Stimulated activated CD4-positive, alpha-beta T cell treated with anti-CD3 and anti-CD28 coated beads, Interleukin-15, amount 100 ng/mL, for 1 hour (primary cell): ENCODE measurements at places on chromosomes 11 and 22.

- DNase-seq: no peak
Measured at GRCh38 chr11:112784323-112785073, 176.7 kb upstream of the NCAM1 start.

- DNase-seq: no peak
Measured at GRCh38 chr22:43564859-43565258, 153.0 kb downstream of the MPPED1 start.

GRCh38 chr22:35322126-35322525, 22.4 kb downstream of the TOM1 start:
- no peak for DNase-seq

- DNase-seq: no peak
Measured at GRCh38 chr11:47408598-47409439, 429 bp downstream of the SLC39A13 start.

- DNase-seq: no peak
Measured at GRCh38 chr11:2807025-2807681, 78.4 kb downstream of the CDKN1C start.

DNA sequence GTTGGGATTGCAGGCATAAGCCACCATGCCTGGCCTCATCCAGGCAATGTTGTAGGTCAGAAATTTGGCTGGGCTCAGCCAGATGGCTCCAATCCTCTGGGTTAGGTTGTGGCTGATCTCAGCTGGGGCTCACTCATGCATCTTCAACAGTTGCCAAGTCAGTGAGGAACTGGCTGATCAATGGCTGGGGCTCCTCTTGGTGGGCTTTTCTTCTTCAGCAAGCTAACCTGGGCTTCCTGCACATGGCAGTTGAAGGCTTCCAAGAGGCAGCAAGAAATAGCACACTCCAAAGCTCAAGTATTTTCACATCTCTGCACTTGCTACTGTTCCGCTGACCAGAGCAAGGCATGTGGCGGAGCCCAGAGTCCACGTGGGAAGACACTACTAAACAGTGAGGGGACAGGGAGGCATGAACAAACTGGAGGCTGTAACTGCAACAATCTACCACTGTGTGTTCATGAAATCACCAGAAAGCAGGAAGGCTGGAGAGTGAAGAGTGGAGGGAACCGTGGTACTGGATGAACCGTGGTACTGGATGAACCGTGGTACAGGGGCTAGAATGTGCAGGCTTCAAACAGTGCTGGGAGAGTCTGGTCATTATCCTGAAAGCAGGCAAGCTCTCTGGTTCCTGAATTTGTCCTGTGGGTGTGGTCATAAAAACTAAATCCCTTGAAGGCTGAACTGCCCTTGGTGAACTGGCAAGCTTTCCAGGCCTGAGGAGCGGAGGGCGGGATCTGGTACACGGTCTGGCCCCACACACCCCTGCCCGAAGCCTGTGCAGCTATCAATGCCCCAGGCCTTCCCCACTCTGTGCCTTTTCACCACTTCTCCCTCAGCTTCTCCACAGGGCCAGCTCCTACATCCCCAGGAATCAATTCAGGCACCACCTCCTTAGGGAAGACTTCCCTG, 20.2 kb downstream of the CHST1 start:
- no peak for DNase-seq

GRCh38 chr11:102810950-102811660, 13.1 kb upstream of the MMP1 start:
- DNase-seq: no peak

DNA sequence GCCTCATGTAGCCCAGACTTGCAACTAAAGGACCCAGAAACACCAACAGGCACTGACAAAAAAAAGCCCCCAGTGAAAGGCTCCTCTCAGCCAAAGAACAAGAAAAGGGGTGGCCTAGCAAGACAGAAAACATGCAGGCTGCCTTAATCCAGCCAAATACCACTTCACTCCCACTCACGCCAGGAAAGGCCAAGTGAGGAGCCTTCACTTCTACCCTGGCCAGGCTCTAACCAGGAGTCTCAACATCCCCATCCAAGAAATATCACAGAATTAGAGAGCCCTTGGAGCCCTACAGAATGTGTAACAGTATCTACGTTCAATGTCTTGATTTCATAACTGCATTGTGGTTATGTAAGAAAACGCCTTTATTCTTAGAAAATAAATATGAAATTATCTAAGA, 149.0 kb downstream of the APOL5 start:
- DNase-seq: no peak

DNA sequence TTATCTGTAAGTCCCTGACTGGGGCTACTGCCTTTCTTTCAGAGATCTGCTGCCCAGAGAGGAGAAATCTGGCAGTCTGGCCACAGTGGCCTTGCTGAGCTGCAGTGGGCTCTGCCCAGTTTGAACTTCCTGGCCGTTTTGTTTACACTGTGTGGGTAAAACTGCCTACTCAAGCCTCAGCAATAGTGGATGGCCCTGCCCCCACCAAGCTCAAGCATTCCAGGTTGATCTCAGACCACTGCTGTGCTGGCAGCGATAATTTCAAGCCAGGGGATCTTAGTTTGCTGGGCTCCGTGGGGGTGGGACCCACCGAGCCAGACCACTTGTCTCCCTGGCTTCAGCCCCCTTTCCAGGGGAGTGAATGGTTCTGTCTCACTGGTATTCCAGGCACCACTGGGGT, 117.5 kb downstream of the TRPC6 start:
- no peak for DNase-seq
